Temporal lobe (tissue), 4 donors: ENCODE measurements at places on chromosomes 13 and 19. TPM values are rescaled to one million over a fixed set of nuclear protein-coding genes. Genes with fewer than 3 reads are reported as not detected.

Gene NOTCH3
- 14.3 TPM for total RNA-seq

Gene GGACT
- total RNA-seq: 0.49 TPM

Gene KIR2DL4
- total RNA-seq: not detected

Gene ZNF829
- 6.1 TPM for total RNA-seq

Gene NKPD1
- total RNA-seq: 0.49 TPM

Gene USHBP1
- 0.74 TPM for total RNA-seq

Gene STX10
- 18.9 TPM for total RNA-seq

Gene LYPD5
- total RNA-seq: 2.7 TPM

Gene PGLYRP2
- not detected for total RNA-seq
